ENCODE measurements at places on chromosomes 3 and 15.

DNA sequence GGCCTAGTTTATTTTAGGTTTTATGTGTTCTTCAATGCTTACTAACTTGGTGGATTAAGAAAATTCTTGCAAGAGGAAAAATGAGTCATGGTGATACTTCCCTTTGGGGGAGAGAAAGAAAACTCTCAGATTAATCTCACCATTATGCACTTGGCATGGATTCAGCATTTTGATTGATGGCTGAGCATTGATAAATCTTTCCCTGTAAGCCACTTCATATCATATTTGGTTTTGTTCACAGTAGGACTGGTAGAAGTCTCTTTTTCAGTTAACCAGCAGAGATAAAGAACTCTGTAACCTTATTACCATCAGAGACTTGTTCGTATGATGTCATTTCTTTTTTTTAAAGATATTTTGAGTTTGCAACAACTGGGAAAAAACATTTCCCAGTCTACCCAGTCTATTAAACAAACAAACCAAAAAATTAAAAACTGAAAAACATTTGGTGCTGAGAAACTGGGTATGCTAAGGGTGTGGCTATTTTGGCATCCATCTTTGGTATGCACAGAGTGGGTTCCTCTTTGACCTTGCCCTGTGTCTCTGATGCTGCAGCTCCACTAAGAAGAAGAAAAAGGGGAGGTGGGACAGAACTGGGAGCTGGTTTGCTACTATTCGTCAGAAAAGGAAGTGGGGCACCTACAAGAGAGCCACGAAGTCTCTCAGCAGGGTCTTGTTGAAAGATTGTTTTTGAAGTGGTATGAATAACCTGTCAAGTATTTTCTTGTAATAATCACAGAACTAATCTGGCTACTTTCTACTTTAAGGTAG lies 17.2 kb downstream of the TMOD3 start:
- DNase-seq, result no peak

- DNase-seq, result no peak
Measured at GRCh38 chr3:58222161-58222724, 11.5 kb upstream of the DNASE1L3 start.

DNA sequence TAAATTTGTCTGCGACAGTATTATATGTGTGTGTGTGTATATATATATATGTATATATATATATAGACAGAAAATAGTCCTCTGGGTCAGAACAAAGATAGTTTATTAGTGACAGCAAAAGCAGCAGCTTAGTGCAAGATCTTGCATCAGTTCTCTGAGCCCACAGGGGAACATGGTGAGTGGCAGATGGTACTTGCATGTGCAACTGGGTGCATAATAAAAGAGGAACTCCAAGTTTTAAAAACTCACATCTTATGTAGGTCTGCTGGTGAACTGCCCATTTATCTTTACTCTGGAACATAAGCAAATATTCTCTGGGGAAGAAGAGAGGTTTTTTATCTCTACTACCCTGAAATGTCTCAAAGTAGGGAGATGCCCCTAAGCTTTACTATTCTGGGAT lies 276.4 kb downstream of the POLQ start:
- no peak for DNase-seq

- no peak for DNase-seq
Measured at GRCh38 chr3:24288496-24289236, 206.0 kb downstream of the THRB start.

DNA sequence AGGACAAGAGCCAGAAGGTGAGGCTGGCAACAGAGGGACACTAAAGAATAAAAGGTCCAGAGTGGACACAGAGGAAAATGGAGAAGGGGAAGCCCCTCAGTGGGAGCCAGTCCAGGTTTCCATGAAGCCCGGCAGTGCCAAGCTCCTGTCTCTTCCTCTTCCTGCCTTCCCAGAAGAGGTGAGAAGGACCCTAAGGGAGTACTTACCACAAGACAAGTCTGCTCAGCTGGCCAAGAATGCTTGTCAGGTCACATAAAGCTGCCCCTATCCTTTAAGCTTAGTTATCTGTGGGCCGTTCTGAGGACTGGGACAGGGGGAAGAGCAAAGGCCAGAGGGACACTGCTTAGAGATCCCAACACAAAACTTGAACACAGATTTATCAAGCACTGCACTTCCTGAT lies 100.2 kb downstream of the RYK start:
- DNase-seq, result no peak

- no peak for DNase-seq
Measured at GRCh38 chr3:98994128-98994762, 92.8 kb upstream of the DCBLD2 start.

DNA sequence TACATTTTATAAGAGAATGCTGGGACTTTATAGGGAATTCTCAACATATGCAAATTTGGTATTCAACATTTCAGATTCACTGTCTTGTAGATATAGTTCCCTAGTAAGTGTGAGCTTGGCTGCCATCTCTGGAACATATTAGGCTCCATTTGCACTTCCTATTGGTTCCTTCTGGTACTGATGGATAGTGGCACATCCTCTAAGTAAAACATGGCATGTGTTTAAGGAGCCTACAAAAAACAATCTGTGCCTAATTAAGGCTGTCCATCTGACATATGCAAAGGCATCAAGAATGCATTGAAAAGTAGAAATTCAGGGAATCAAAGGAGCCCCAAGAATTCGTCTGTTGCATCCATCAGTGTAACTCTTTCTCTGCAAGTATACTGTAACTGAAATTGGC lies 344.1 kb downstream of the UNC13C start:
- DNase-seq, result no peak

GRCh38 chr3:100966049-100966491 lies 27.2 kb downstream of the ABI3BP start:
- no peak for DNase-seq

- DNase-seq, result no peak
Measured at GRCh38 chr15:76168237-76168984, 108.6 kb downstream of the TMEM266 start.

GRCh38 chr3:98705694-98706093 lies 57.4 kb upstream of the ST3GAL6 start:
- DNase-seq, result no peak

GRCh38 chr3:146020969-146021368 lies 140.0 kb downstream of the PLOD2 start:
- no peak for DNase-seq

DNA sequence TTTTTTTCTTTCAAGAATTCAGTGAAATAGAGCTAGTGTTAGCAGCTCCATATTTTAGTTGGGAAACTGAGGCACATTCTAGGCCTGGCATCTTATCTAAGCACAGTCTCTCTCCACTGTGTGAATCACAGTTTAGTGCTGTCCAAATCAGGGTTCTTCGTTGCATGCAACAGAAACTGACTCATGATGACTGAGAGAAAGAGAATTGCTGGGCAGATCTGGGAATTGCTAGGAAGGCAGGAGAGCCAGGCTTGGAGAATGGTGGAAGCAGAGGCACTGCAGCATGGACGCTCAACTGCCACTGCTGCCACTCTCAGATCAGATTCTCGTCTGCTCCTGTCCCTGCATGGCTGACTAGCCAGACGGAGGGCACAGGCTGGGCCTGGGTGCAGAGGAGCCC lies 40.7 kb upstream of the CHST2 start:
- DNase-seq, result no peak

DNA sequence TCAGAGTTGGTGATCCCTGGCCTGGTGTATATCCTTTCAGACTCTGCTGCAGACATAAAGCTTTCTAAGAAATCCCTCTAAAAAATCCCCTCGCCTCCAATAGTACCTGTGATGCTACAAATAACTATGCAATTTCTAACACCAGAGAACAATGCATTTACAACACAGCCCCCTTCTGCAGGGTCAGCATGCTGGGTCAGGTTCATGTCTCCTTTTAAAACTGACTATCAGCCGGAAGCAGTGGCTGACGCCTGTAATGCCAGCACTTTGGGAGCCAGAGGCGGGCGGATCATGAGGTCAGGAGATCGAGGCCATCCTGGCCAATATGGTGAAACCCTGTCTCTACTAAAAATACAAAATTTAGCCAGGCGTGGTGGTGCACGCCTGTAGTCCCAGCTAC lies 77.0 kb upstream of the SPATA12 start:
- no peak for DNase-seq

- no peak for DNase-seq
Measured at GRCh38 chr3:130516645-130517512, at the start of gene COL6A6. TSS of gene COL6A6 (plus strand) at chr3:130517177. CDS start at chr3:130560365, 43,188 bp downstream.

GRCh38 chr3:122082357-122082756 lies 27.2 kb downstream of the CD86 start:
- no peak for DNase-seq

- DNase-seq, result no peak
Measured at GRCh38 chr3:32584660-32585059, 14.0 kb upstream of the DYNC1LI1 start.

DNA sequence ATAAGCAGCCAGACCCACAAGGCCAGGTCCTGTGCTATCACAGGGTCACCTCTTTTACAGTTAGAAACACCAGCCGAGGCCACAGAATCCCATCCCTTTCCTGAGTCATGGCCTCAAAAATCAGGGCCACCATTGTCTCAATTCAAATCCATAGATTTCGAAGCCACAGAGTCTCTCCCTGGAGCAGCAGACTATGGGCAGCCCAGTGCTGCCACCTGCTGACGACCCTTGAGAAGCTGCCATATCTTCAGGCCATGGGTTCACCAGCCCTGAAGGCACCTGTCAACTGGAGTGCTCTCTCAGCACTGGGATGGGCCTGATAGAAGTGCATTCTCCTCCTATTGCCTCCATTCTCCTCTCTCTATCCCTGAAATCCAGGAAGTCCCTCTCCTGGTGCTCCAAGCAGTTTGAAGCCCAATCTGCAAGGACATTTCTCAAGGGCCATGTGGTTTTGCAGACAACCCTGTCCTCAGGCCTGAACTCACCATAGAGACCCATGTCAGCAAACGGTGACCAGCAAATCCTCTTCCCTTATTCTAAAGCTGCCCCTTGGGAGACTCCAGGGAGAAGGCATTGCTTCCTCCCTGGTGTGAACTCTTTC lies 39.6 kb downstream of the TGM4 start:
- peak; percentile 36 for DNase-seq

DNA sequence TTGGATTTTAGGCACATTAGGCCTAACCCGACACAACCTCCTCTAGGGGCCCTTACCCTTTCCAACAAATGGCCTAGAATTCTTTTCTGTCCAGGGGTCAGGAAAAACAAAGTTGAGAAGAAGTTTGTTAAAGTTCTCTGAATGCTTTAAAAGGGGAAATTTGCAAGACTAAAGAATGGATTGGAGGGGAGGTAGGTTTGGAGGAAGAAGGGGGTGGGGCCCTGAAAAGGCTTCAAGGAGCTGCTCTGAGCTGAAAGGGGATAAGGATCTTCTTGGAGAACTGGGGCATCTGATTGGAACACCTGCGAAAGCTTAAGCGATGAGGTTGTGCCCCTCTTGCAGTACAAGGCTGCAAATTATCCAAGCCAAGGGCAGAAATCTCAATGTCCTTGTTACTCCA lies 3.9 kb upstream of the SENP2 start:
- DNase-seq, result no peak

- DNase-seq, result no peak
Measured at GRCh38 chr3:114504941-114505628, 211.3 kb downstream of the TIGIT start.

GRCh38 chr3:157347577-157348303 lies 88.9 kb upstream of the PTX3 start:
- no peak for DNase-seq

DNA sequence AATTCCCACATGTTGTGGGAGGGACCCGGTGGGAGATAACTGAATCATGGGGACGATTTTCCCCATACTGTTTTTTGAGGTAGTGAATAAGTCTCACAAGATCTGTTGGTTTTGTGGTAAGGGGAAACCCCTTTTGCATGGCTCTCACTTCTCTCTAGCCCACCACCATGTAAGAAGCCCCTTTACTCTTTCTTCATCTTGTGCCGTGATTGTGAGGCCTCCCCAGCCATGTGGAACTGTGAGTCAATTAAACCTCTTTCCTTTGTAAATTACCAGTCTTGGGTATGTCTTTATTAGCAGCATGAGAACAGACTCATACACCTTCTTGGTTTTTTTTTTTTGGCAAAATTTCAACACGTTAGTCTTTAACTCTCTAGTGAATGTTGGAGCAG lies 18.1 kb downstream of the ARL8B start:
- DNase-seq, result no peak

GRCh38 chr3:133928136-133928893 lies 32.6 kb upstream of the RAB6B start:
- no peak for DNase-seq

DNA sequence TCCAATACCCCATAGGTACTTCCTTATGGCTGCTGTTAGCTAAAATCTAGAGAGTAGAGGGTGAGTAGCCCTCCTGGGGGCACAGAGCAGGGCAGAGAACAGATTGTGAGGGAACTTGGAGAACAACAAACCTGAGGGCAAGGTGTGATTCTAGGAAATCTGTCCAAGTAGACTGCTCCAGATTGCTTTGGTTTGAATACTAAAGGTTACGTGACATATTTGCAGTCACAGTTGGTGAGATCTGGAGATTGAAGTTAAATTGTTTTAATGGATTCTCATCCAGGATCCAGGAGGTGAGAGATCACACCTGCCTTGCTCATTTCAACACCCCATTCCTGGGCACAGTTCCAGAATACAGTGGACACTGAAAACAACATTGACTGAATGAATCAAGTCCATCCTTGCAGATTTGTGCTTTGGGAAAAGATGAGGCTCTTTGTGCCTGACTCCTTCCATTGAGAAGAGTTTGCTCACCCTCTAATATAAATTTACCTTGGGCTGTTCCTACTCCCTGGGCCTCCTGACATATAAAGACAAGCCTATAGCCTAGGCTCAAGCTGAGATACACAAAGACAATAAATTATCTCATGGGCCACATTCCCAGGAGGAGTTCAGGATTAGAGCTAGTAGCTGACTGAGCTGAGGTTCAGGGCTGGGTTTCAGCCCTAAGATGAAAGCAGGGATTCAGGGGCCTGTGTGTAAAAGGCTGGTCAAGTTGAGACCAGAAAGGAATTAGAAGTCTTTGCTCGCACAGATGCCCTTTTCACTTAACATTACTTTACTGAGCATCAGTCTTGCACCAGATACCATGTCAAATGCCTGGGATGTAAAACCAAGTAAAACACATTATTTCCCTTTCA lies 400.9 kb upstream of the MCTP2 start:
- no peak for DNase-seq

DNA sequence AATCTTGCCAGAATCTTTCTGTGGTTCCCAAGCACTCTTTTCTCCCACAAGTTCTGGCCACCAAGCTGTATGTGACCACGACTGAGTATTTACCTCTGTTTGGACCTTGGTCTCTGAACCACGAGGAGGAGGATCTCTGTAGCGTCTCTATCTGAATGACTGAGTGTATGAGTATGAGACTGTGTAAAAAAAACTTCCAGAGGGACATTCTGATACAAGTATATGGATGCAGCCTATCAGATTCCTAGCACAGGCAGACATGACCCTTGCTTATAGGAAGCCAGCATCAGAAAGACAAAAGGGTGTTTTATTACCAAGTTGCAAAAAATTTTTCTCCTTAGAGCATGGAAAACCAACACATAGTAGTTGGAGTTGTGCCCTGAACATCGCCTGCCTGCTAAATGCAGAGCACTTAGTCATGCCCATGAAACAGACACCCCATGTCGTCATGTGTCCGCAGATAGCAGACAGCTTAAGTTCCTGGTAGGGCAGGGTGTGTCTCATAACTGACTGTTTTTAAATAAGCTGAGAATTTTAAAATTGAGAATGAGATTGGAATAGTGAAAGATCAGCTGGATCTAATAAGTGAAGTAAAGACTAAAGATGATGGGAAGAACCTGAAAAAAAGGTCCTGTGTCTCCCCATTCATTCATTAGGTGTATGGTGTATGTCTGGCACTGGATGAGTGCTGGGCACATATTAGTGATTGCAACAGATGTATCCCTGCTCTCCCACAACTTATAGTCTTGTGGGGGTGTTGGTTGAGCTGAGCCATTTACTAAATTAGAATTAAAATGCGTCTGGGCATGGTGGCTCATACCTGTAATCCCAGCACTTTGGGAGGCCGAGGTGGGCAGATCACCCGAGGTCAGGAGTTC lies 30.9 kb downstream of the DAG1 start:
- no peak for DNase-seq
